ENCODE measurements at places on chromosomes 7 and 10.

DNA sequence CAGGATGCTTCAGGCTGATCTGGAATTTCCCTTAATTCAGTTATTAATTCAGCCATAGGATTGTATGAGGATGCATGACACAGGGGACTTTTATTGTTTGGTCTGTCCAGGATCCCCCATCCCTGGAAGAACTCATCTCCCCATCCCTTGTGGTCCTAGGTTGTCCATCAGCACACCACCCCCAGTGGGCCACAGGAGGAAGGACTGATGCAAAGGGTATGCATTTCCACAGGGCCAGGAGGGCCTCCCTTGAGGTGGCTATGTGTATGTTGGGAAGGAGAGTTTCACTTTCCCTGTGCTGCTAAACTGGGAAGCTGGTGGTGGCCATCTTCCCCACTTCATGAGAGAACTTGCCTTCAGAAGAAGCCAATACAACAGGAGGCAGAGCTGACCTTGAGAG is 44.6 kb upstream of the GRB10 start:
- DNase-seq, result no peak

GRCh38 chr10:82190432-82191260 is 315.7 kb downstream of the NRG3 start:
- no peak for DNase-seq

- no peak for DNase-seq
These were observed 51.7 kb upstream of the CPXM2 start for GRCh38 chr10:123943307-123943706.

DNA sequence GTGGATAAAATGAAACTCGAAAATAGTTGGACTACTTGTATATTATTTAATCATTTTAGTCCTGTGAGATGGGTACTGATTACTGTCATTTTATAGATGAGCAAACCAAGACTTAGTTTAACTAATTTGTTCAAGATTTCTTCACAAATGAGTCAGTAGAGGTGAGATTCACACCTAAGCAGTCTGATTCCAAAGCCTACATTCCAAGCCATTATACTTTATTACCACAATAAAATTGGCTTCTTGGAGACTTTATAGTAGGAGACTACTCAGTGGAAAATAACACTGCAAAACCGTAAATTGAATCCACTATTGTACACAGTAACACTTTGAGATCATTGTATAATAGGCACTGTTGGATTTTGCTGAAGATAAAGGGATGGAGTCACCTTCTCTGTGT is 2.2 kb downstream of the PHTF2 start:
- DNase-seq, result no peak

- no peak for DNase-seq
These were observed 165.9 kb upstream of the VIPR2 start for GRCh38 chr7:159310457-159311171.

- no peak for DNase-seq
These were observed 5.7 kb upstream of the GRID1 start for GRCh38 chr10:86372119-86372783.

GRCh38 chr10:66804962-66805361 is 120.9 kb upstream of the LRRTM3 start:
- DNase-seq, result no peak

- no peak for DNase-seq
These were observed 124.4 kb downstream of the PON1 start for GRCh38 chr7:95199779-95200558.

DNA sequence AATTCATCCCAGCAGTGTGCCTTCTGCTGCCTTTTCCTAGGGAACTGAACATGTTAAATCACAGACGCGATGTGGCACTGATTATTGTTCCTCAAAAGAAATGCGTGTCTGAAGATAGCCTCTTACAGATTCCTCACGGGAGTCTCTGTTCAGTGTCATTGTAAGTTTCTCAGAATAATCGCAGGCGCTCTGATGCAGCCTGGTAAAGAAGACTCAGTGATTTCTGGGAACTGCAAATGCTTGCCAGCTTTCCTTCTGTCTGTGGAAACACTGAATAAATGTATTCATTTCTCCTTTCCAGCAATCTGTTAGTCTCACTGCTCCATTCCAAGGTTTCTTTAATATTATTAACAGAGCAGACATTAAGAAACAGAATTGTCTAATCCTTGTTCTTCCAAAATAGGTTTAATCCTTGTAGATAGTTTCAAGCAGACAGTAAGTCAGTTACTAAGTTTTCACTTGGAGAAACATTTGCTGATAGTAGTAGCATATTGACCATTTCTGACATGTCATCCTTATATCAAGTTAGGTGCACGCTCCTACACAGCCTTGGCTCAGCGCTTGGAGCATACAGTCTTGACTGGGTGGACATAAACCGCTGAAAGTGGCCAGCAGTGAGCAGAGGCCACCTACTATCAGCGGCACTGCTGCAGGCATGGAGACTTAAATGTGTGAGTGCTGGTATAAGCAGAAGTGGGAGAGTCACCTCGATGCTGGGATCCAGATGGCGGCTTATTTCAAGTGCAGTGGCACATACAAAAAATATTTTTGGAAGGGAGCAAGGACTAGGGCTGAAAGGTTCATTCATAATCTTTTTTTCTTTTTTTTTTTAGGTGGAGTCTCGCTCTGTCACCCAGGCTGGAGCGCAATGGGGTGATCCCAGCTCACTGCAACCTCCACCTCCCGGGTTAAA is 27.7 kb downstream of the MMRN2 start:
- no peak for DNase-seq

GRCh38 chr7:128388145-128388485 is 21.7 kb downstream of the IMPDH1 start:
- no peak for DNase-seq

GRCh38 chr7:21355406-21355874 is 72.4 kb upstream of the SP4 start:
- peak; percentile 84 for DNase-seq

DNA sequence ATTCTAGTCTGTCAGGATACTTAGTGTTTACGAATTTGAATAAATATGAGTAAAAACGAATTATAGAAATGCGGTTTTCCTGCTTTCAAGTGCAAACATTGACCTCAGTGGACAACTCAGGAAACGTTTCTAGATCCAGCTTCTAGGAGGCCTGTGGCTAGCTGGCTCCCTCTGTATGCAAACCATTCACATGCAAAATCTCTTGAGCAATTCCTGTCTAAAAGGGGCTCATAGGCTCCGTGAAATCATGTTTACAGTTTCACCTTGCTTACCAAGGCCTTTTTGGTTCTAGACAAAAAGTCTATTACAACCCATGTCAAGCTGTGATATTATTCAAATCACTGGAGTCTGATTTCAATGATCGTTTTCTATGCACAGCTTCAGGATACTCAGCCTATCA is 364.5 kb downstream of the DPP6 start:
- DNase-seq, result no peak

DNA sequence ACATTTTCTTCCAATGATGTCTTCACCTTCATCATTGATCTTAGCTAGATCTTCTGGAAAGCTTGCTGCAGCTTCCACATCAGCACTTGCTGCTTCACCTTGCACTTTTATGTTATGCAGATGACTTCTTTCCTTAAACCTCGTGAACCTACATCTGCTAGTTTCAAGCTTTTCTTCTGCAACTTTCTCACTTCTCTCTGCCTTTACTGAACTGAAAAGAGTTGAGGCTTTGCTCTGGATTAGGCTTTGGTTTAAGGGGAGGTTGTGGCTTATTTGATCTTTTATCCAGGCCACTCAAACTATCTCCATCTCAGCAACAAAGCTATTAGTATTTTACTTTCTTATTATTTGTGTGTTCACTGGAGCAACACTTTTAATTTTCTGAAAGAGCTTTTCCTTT is 125.5 kb upstream of the POM121L12 start:
- no peak for DNase-seq

DNA sequence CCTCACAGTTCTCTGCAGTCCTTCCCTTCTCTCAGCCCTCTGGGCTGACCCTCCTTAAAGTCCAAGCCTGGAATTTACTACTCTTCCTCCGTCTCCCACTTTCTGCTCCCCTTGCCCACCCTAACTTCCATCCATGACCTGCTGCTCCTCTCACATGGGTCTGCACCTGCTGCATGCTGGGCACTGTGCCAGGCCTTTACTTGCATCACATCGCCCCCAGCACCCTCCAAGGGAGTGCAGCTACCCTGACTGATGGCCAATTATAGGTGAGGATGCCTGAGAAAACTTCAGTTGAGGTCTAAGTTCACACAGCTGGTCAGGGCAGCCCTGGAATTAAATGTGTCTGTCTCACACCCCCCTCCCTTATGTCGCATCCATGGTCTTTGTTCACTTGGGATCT is 53.6 kb upstream of the ZPBP start:
- no peak for DNase-seq

- DNase-seq, result no peak
These were observed 13.6 kb downstream of the TPK1 start for GRCh38 chr7:144822223-144822622.

DNA sequence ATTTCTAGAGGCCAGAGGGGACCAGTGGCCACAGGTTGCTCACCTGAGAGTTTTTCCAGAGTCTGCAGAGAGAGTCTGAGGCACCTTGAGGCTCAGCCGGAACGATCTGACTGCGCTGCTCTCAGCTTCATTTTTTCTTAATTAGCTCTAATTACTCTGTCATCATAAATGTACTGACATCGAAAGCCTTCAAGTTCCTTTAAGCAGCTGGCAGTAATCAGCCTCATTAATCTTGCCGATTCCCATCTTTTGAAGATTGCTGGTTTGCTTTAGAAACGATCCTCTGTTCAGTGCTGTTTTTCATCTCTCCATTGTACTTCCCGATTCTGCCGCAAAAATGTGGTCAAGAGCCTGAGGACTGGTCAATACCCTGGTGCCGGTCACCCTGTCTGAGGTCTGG is 454.7 kb downstream of the TYW1 start:
- no peak for DNase-seq

DNA sequence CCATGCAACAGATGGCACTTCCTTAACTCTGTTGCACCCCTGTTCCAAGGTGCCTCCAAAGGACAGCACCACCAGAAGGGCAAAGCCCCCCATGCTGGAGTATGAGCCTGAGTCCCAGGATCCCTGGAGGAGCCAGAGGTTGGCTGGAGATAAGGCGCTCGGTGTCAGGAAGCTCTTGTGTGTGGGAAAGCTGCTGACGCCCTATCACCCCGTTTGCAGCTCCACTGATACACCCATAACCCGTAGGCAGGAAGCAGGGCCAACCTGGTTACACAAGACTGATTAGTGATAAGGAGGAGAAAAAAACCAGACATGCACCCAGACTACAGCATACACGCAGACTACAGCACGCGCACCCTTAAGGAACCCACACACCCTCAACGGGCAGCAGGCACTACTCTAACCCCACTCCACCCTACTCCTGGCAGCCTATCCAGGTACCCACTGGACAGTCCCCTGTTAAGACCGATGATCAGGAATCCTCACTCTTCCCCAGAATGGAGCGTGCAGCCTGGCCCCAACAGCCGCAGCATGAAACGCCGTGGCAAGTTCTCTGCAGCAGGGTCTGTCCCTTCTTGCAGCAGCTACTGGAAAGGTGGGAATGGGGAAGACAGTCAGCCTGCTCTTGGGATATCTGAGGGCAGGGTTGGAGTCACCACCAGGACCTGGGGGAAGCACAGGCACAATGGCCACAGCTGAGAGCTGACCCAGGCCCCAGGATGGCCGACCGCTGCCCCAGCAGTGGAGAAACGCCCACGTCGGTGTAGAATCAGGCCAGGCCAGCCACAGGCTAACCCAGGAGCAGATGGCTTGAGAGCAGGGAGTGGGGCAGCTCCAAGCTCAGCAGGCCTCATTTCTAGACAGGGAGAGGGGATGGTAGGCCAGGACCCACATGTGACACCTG is 38.3 kb upstream of the TUBB8 start:
- no peak for DNase-seq
